ENCODE measurements at places on chromosomes 5 and 9.

GRCh38 chr5:71573591-71573990, 13.5 kb upstream of the MCCC2 start:
- DNase-seq, result no peak

GRCh38 chr9:94945197-94946144, 219.0 kb downstream of the AOPEP start:
- no peak for DNase-seq

DNA sequence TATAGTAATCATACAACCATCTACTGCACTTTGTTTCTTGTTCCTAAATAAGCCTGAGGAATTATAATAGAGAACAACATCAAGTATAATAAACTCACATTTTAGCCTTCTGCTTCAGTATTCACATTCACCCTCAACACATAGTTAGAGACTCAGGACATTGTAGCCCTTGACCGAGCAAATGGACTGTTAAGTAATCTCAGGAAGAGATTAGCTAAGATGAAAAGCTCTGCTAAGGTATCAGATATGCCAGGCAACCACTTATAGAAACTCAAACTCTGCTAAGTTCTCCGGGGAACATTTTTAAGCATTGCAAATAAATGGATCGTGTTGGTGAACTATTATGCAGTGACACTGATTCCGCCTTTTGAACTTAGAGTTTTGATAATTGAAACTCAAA, 252.0 kb downstream of the DTWD2 start:
- DNase-seq, result no peak

DNA sequence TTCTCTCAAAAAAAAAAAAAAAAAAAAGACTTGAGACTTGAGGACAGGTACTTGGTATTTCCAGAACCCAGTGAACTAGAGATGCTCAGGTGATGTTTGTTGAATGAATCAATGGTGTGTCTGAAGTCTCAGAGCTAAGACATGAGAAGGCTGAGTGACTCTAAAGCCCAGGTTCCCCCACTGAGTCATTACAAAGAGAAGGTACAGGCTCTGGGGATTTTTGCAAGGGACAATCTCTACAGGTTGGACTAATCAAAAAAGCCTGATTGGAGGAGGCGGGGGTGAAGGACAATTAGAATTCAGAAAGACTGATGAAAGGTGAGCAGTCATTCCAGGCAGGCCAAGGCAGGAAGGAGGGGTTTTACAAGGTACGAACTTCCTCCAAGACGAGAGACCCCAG, 8.2 kb upstream of the FABP6 start:
- DNase-seq, result no peak

DNA sequence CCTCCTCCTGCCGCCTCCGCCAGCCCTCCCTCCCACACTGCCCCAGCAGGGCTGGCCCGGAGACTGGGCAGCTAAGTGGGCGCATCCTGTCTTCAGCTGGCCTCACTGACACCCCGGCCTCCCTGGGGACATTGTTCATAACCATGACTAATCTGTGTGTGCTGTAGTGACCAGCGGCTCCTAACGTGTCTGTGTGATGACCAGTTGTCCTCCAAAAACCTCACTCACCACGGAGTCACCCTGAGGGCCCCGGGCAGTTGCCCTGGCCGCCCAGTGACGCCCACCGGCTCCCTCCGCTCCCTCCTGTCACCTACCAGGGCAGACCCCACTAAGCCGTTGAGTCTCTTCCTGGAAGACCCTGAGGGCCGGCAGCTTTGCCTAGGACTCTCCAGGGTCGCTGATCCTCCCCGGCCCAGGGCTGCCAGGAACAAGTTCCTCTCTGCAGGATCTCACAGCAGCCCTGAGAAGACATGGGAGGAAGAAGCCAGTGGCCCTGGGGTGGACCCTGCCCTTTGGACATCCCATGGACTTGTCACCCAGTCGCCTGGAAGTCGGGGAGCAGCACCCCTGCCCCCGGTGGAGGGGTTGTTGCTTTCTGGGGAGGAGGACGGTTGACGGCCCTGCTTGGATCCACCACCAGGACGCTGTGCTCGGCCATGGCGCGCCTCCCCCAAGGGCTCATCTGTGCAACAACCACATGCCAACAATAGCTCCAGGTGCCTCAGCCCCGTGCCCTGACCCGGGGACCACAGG, 110.2 kb upstream of the LMX1B start:
- DNase-seq, result no peak

DNA sequence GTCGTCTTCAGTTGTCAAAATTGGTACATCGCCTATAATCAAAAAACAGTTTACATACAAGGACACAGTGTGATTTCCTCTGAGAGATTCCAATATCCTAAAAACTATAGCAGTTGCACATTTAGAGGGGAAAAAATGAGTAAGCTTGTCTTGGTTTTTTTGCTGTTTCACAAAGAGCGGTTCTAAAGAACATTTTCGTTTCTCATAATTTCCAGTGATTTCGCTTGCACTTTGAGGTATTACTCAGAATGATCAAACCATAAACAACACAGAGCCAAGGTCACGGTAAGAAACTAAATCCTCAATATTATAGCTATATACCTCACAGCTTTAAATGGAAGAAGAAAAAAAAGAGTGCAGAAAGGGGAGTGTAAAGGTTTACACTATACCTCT, 861 bp downstream of the MTX3 start:
- DNase-seq, result no peak

Data from T-helper 1 cell (primary cell).